ENCODE measurements at places on chromosomes 4 and X. TPM values are rescaled to one million over a fixed set of nuclear protein-coding genes. Genes with fewer than 3 reads are reported as not detected.

TRIM75 gene
- not detected for total RNA-seq

DNA sequence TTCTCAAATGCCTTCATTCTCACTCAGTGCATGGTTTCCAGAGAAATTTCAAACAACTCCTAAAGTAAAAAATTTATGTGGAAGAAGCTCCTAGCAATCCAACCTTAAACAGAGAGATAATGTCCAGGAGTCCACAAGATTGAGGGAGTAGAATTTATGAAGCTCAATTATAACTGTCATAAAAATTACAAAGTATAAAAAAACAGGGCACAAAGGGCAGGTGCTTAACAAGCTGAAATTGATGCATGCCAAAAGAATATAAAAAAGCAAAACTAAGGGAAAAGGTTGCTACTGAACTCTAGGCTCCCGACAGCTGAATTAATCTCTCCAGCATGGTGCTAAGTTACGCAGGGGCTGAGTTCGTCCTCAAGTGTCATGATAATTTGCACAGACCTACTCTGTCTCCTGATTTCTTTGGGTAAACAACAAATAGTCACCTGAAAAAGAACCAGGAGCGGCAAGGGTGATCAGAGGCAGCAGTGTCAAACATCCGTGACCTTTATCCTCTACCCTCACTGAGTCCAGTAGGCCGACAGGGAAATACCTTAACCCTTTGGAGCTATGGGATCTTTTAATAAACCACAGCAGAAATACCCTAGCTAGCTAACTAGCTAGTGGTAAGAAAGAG is 47.2 kb upstream of the RELL1 start:
- DNase-seq, result no peak

DNA sequence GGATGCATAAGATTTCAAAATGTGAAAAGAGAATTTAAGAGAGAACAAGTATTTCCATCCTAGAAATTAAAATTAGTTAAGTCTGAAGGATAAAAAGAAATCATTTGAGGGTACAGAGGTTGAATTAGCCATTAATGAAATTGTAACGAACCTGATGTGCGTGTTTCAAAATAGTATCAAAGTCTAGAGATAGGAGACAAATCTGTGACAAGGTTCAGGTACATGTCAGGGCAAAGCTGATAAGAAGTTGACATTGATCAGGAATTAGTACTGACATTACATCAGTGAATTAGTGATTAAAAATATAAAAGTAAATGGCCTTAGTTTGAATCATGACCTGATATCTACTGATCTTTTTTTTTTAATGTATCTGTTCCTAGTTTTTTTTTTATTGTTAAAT is 62.3 kb downstream of the UGT2B10 start:
- no peak for DNase-seq

DNA sequence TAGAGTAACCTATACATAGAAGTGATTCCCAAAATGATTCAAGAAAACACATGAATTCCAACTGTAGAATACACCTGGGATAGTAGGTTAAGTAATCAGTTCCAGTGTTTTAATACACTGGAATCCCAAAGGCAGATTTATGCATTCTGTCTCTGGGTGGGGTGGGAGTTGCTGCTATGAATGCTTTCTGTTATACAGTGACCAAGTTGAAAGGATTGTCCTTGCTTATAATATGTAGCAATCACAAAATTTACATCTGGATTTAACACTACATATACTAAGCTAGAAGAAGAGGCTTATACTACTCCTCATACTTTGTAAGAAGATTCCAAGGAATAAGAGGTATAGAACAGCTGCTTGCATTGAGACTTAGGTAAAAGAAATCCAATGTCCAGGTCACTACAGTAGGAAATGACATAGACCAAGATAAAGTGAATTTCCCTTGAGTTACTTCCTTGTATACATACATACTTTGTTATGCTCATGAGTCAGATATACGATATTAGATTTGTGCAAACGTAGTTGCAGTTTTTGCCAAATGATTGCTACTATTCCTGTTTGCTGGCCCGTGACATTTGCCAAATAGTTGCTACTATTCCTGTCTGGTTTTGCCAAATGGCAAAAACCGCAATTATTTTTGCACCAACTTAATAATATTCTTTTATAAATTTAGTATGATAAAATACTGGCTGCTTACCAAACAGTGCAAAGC is 210.5 kb upstream of the DIAPH2 start:
- DNase-seq, result no peak

- no peak for DNase-seq
Observed at GRCh38 chr4:114076899-114077570, 97.6 kb upstream of the ARSJ start.

- DNase-seq, result no peak
Observed at GRCh38 chr4:153207567-153207966, 3.3 kb downstream of the TRIM2 start.

DNA sequence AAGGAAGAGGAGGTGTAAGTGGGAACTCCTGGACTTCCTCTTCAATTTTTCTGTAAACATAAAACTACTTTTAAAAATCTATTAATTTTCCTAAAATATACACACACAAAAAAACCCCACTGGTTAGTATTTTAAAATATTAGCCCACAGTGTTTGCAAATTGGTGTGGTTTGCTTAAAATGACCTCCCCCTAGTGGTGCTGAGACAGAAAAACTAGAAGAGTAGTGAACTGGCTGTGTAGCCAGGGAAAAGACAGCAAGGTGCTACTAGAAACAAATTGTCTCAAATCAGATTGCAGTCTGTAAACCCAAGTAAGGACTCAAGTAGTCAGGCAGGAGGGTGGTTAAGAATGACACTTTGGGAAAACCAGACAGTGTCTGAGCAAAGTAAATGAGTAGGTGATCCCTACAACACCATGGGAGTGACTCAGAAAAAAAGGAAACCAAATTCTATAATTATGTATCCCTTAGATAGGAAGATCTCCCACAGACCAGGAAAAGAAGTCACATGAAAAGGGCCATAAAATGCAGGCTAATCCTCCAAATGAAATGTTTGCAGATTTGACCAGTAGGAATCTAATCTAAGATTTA is 26.0 kb downstream of the AMTN start:
- DNase-seq, result no peak

GRCh38 chr4:154390324-154390723 is 101.3 kb downstream of the DCHS2 start:
- no peak for DNase-seq

SLC16A2 gene
- 6.8 TPM for total RNA-seq

DNA sequence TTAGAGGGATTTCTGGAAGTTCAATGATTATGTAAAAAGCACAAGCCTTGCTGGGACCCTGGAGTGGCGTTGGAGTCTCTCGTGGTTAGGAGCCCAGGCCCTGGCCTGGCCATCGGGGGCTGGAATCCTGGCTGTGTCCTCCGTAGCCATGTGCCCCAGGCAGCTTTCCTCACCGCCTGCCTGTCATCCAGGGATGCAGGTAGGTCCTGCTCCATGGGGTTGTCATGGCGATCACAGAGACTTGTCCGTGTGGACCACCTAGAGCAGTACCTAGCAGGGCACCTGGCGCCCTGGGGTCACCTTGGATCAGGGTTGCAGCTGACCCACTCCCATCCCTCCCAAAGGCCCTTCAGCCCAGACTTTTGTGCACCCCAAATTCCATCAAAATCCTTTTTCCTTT is 30.2 kb upstream of the WFS1 start:
- no peak for DNase-seq

- DNase-seq, result no peak
Observed at GRCh38 chr4:38106311-38106710, 146.1 kb downstream of the PTTG2 start.

- peak; percentile 71 for DNase-seq
Observed at GRCh38 chr4:112348488-112349158, 51.5 kb downstream of the ALPK1 start.

GRCh38 chrX:64150775-64151174 is 54.7 kb downstream of the AMER1 start:
- DNase-seq, result no peak
